ENCODE measurements at places on chromosomes 6 and 20.

- DNase-seq = no peak
Measured at GRCh38 chr6:157305670-157306653, 17.4 kb downstream of the TMEM242 start.

DNA sequence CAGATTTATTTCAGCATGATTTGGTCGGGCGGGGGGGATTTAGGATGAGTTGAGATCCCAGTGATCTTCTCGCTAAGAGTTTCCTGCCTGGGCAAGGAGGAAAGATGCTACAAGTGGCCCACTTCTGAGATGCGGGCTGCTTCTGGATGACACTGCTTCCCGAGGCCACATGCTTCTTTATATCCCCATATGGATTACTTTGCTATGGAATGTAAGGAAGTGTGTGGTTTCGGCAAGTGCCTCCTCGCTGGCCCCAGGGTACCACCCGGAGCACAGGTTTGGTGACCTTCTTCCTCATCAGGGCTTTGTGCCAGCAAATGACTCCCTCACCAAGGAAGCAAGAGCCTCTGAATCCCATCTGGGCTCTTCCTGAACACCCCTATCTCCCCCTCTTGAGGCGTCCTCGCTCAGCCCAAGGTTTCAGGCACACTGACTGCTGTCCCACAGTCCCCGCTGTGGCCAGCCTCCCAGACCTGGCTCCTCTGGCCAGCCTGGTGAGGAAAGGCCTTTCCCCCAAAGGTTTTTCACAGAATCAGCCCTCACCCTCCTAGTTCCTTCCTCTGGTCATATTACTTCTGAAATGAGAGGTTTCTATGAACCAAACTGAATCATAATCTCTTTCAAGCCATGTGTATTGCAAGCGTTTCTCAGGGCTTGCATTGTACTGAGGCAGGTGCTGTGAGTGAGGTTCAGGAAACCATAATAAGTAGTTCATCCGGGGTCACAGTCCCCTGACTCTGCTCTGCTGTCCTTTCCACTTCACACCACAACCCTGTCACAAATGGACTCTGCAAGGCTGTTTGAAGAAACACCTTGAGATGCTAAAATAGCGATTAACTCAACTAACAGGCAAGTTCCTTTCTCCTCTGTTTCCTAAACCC lies 41.7 kb upstream of the IL17A start:
- no peak for DNase-seq

DNA sequence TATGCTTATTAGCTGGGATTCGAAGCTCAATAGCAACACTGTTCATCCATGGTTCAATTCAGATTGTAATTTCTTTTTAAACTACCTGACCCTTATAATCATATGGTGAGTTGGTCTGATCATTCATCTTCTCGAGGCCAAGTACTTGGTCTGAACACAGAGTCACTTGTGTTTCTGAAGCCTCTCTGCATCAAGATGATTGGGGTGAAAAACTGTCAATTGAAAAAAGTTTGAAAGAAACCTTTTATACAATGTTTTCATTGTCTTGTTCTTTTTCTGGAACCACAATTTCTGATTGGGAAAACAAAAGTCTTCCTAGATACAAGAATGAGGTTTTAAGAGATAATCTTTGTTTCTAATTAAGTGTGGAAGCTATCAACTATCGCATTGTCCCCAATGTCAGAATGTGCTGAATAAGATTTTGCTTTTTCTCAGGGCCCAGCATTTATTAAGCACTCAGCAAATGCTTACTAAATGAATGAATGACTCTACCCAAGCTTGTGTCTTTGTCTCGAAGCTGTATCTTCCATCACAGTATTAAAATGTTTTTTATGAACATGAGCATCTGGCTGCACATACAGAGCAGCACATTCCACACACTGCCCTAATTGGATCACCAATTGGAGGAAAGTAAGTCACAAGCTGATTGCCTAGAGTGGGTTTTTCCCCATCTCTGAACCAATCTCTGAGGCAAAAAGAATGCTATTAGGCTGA lies 45.0 kb upstream of the MOXD1 start:
- no peak for DNase-seq

DNA sequence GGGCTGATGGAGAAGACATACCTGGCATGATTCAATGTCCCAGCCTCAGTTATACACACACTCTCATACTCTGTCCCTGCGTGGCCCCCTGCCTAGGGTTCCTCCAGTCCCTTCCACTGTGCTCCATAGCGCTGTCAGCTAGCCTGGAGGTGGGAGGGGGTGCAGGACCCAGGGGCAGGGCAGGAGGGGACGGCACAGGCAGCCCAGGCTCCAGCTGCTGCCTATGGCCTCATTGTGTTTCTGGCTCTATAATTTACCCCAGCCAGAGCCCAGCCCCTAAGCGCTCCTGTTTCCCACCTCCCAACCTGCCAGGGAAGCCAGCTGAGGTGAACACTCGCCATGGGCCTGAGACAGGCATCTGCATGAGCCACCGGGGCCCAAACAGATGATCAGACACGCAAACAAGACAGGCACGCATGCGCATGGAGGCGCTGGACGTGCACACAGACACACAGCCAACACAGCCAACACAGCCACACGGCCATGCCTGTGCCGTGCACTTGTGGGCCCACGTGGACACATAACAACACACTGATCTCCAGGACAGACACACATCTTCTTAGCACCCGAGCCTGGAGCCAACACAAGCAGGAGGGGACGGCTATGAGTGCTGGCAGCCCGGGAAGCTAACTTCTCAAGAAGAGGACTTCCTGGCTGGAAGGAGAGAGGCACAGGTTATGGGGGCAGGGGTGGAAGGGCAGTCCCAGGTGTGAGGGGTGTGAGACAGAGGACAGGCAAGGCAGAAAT lies 124.9 kb downstream of the GRM4 start:
- no peak for DNase-seq

DNA sequence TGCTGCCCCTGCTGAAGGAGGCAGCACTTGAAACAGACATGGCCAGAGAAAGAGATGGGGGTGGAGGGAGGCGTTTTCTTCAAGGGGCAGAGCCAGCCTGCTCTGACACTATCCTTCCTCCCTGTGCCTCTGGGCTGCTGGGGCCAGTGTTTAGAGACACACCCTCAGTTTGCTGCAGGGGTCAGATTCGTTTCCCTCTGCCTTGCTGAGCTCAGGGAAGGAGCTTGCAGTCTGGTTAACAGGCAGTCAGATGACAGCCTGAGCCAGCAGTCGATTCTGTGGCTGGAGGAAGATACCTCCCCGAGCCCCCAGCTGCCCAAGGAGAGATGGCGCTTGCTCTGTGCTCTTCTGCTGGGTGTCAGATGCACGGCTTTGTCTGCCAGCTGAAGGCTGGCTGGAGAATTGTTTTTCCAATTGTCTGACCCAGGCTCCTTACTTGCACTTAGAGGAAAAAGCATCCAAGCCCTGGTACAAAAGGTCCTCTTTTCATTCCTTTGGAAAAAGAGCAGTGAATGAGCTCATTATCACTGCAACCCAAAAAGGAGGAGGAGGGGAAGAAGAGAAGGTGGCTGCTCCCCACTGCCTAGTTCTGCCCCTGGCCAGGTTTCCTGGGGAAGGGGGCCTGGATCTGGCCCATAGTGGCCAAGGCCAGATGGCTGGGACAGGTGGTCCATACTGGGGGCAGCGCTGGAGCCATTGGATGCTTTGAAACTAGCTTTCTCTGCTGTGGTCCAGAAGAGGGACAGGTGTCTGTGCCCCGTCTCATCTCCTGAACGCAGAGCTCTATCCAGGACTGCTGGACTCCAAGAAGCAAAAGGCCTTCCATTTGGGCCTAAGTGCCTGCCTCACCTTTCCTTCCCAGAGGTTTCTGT lies 88.2 kb downstream of the TCP11 start:
- DNase-seq = no peak

DNA sequence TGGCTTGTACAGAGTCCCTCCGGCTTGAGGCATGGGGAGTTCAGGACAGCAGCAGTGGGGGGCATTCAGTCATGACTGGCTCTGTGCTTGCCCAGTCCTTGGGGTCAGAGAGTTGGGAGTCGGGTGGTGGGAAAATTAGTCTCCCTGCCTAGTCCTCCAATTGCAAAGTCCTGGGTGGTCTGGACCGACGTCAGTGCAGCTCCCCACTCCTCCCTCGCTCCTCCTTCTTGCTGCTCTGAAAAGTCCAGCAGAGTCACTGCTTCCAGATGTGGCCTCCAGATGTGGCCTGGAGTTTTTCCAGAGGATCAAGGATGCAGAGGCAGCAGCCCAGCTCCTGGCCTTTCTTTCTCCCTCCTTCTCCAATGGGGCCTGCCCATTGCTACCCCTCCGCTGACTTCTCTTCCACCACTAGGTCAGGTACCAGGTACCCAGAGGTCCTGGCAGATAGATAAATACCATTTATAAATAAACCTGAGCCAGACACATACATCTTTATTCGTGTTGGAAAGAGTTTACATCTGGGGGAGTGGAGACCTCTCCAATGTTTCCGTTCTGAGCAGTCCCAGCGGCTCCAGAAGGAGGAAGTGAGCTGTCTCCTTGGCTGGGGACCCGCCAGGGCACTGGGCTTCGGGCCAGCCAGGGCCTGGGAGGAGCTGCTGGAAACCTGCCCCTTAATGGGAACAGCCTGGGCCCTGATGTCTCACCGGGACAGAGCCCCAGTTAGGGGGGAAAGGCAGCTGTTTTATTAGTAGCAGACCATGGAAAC lies 49.0 kb upstream of the RNF24 start:
- DNase-seq = no peak

DNA sequence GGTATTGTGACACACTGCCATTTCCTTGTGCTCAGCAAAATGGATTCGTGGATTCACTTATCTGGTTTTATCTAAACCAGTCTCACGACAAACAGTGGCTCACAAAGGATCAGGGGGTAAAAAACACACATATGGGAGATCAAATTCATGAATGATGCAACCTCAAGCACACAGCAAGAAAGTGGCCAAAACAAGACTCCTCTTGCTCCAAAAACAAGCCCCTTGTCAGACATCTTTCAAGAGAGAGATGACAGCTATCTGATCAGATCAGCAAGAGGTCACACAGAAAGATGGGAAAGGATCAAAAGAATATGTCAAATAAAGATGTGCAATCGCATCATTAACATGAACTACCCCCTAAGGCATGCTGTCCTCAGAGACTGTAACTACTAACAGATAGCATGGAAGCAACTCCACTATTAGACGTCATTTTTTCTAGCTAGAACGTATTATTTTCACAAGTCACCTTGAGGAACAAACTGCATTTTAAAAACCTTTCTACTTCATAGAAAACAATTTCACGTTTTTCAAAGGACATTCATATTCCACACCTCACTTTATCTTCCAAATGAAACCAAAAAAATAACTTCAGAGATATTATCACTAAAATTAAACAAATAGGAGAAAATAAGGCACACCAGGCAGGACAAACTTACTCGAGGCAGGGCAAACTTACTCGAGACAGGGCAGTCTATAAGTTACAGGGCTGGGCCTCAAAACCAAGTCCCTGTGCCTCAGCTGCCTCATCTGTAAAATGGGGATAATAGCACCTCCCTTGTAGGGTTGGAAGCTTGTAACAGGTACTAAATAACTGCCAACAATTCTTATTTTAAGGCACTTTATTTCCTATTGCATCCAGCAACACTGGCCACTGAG lies 122.3 kb downstream of the PREX1 start:
- no peak for DNase-seq

DNA sequence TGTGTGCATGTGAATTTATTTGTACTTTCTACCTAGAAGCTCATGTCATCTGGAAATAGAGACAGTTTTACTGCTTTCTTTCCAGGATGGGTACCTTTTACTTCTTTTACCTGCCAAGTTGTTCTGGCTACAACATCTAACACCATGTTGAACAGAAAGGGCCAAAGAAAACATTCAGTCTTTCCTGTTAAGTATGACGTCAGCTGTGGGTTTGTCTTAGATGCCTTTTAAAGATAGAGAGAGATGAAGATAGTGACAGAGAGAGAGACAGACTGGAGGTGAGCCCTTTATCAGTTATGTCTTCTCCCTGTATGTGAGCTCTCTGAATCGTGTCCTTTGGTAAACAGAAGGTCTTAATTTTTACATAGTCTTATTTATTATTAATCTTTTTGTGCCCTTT lies 3.4 kb upstream of the DACT2 start:
- no peak for DNase-seq

DNA sequence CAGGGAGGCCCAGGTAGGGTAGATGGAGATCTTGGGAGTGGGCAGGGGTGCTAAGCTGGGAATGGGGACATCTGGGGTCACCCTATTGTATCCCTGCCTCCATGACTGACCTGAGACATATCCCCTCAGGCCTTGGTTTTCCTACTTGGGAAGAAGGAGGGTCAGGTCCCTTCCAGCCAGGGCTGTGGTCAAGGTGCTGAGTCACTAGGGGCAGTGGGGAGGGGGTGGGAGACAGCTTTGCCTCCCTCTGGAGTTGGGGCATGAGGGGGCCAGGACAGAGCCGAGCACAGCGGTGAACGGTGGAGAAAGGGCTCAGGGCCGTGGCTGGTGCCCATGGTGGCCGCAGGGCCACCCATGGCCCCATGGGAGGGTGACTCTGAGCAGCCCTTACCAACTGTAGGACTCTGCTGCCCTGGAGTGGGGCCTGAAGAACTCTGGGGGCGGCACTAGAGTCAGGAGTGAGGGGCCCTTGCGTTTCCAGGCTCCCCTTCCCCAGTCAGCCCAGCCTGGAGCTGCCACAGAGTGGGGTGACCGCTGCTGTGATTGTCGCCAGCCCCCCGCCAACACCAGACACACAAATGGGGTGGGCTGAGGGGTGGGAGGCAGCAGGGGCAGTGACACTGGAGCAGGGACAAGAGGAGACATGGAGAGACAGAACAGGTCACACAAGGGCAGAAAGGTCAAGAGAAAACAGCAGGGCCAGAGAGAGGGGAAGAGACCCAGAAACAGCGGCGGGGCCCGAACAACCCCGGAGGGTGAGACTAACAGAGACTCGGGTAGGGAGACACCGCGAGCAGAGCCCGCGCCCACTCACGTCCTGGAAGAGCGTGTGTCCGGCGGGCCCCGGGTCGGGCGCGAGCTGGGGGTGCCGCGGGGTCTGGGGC lies 576 bp downstream of the NECAB3 start:
- DNase-seq = no peak

All from KG1 (cell line).